ENCODE measurements at places on chromosomes 6 and 20.

GRCh38 chr20:51138576-51138975 lies 115.7 kb upstream of the KCNG1 start:
- no peak for DNase-seq

DNA sequence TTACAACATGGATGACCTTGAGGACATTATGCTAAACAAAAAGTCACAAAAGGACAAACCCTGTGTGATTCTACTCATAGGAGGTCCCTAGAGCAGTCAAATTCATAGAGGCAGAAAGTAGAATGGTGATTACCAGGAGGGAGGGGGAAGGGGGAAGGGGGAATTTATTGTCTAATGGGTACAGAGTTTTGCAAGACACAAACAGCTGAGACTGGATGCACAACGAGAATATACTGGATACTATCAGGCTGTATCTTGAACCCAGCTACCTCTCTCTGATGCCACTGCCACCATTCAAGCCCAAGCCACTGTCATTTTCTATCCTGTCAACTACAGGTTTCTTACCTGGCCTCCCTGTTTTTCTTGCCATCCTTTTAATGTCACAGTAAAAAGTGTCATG lies 252.3 kb downstream of the ATXN1 start:
- no peak for DNase-seq

- DNase-seq: no peak
These were observed 473.4 kb downstream of the BTBD3 start for GRCh38 chr20:12391099-12391498.

DNA sequence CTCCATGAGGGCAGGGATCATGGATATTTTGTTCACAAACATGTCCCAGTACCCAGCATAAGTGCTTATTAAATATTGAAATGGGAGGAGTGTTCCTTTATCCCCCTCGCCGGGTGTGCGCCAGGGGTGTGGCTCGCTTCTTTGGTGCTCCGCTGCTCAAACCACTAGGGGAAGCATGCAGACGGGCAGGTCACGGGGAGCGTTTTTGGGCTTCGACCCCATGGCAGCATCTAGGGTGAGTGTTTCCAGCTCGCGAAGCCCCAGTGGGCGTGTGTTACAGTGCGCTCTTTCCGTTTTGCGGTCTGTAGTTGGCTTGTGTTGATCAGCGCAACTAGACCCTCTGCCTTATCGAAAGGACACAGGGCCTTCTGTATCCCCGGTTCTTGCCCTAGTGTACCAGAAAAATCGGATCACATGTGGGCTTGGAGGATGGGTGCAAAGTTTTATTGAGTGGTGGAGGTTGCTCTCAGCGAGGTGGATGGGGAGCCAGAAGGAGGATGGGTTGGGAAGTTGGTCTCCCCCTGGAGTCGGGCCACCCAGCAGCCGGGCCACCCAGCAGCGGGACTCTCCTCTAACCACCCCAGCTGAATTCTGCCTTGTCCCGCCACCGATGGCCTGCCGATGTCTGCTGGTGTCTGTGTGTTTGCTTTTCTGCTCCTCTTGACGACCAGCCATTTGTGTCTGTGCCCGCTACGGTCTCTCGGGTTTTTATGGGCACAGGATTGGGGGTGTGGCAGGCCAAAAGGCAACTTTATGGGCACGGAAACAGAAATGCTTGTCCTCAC lies 43.2 kb upstream of the OGFRL1 start:
- no peak for DNase-seq

- peak; percentile 79 for DNase-seq
These were observed 62.6 kb downstream of the BACH2 start for GRCh38 chr6:90233994-90234393.

DNA sequence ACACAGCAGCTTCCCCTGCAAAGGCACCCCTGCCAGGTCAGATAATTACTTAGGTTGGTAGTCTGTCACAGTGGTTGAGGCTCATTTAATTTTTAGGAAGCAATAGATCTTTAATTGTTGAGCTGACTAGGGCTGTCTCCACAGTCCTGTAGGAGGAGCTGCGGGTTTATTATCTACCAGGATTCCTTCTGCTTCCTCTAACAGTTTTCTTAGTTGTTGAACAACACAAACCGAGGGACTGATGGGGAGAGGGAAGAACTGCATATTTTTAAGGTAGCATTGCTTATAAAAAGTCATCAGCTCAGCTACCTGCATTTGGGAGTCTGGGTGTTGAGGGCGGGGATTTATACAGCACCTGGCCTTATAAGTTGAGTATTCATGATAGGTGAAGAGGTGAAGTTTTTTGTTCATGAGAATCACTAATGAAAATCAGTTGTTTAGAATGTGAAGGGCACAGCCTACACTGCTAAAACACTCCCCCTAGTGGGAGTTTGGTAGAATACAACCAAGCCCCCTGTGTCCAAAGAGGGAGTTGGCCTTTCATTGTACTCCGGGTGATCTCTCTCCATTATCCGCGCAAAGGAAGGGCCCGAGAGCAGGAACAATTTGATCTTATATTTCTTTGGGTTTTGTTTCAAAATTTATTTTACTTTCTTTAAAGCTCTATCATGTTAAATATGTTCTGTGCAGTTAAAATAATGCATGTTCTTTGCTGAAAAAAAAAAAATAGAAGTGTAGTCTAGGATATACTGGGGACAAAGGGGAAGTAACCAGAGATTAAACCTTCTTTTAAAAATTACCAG lies 69.6 kb downstream of the SSR1 start:
- peak; percentile 68 for DNase-seq

All from CD4-positive, alpha-beta T cell treated with Interleukin-12 subunit alpha and Interleukin-12 subunit beta, for 1 hour (primary cell).